Dermis microvascular lymphatic vessel endothelial cell (primary cell): ENCODE measurements at places on chromosomes 13 and 19. TPM values are rescaled to one million over a fixed set of nuclear protein-coding genes. Genes with fewer than 3 reads are reported as not detected.

The ACTMAP gene
- total RNA-seq: 0.26 and 0.76 TPM in 2 replicates

The NEK5 gene
- under 0.01 and 0.13 TPM in 2 replicates for total RNA-seq

The FLT3LG gene
- 1.3 and 1.9 TPM in 2 replicates for total RNA-seq

The ZNF100 gene
- 3.7 and 4.3 TPM in 2 replicates for total RNA-seq

The ZNF536 gene
- not detected in 2 replicates for total RNA-seq

The MAP2K7 gene
- 6.9 and 11.4 TPM in 2 replicates for total RNA-seq
